ENCODE measurements at places on chromosomes 7 and 10.

- no peak for DNase-seq
Measured at GRCh38 chr7:107233174-107233573, 64.4 kb downstream of the HBP1 start.

DNA sequence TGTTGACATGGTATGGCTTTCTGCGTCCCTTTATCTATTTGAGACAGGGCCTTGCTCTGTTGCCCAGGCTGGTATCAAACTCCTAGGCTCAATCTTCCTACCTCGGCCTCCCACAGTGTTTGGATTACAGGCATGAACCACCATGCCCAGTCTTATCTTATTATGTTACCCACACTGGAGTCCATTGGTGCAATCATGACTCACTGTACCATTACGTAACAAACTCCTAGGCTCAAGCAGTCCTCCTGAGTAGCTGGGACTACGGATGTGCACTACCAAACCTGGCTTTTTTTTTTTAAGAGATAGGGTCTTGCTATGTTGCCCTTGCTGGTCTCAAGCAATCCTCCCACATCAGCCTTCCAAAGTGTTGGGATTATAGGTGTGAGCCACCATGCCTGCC lies 66.7 kb downstream of the CCDC3 start:
- no peak for DNase-seq

DNA sequence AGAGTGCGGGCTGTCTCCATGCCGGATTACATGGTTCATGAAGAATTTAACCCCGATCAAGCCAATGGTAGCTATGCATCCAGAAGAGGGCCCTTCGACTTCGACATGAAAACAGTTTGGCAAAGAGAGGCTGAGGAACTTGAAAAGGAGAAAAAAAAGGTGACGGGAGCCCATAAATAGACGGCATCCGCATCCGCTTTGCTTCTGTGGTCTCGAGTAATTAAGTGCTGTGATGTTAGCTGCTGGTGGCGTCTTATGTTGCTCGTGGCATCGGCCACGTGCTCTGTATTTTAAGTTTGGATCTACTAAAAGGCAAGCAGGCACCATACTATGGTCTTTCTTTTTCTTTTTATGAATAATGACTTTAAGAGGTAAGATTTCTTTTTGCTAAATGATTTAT lies 11.1 kb downstream of the C7orf57 start:
- DNase-seq: no peak

- no peak for DNase-seq
Measured at GRCh38 chr10:79321951-79322350, 25.3 kb upstream of the PPIF start.

GRCh38 chr7:37450035-37450434 lies 1.4 kb upstream of the ELMO1 start:
- no peak for DNase-seq

All from neural progenitor cell (in vitro differentiated cells).